ENCODE measurements at places on chromosomes 1 and 21. TPM values are rescaled to one million over a fixed set of nuclear protein-coding genes. Genes with fewer than 3 reads are reported as not detected.

GRCh38 chr1:231317306-231318014 is 20.2 kb downstream of the EXOC8 start:
- DNase-seq, result no peak

GRCh38 chr21:15130751-15131150 is 66.0 kb upstream of the NRIP1 start:
- DNase-seq, result no peak

Gene ATP6V1G3
- polyA plus RNA-seq, result 5.0 TPM

Gene OR10J4
- not detected for polyA plus RNA-seq

- no peak for DNase-seq
These were observed 18.2 kb downstream of the CTH start for GRCh38 chr1:70429219-70429618.

Gene SPAG17
- 4.1 TPM for polyA plus RNA-seq

DNA sequence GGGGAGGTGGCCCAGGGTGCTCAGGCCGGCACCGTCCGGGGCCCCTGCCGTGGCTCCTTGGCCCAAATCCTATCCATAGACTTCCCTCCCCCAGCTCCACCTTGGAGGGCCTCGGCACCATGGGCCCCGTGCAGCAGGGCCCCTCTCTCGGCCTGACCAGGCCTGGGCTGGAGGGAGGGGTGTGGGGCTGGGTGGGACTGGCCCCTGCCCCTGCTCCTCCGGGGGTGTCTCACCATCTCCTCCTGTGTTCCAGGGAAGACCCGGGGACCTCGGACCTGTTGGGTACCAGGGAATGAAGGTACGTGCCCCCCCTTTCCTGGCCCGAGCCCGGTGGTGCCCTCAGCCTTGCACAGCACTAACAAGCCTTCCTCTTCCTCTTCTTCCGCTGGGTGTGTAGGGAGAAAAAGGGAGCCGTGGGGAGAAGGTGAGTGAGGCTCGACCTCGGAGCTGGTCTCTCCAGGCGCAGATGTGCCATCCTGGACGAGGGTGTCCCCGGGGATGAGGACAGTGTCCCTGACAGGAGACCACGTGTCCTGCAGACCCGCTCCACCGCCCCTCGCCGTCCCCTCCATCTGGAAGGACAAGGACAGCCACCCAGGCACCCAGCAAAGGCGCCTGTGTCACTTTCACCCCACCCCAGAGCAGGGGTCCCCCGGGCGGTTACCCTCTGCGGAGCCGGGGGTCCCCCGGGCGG is 7.9 kb downstream of the COL6A1 start:
- no peak for DNase-seq

Gene SAMSN1
- 3.4 TPM for polyA plus RNA-seq

- DNase-seq, result no peak
These were observed 16.0 kb upstream of the MTARC2 start for GRCh38 chr1:220732137-220732536.

GRCh38 chr1:9068981-9069325 is 482 bp downstream of the SLC2A5 start:
- DNase-seq, result no peak

Gene SMIM1
- 26.2 TPM for polyA plus RNA-seq

GRCh38 chr1:155127967-155128754 is 485 bp downstream of the EFNA1 start:
- DNase-seq, result no peak

GRCh38 chr1:86082183-86082582 is 74.4 kb downstream of the COL24A1 start:
- DNase-seq, result no peak

DNA sequence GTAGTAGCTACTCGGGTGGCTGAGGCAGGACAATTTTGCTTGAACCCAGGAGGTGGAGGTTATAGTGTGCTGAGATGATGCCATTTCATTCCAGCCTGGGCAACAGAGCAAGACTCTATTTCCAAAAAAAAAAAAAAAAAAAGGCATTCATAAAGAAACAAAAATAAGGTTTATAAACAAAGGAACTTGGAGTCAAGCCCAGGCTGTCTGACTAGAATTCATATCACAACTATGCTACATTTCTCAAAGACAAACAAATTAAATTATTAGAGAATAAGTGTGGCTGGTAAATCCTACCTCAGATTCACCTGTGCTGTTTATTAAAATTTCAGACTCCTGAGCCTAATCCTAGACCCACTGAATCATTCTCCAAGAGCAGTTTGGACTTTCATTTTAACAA is 4.2 kb downstream of the GCLM start:
- no peak for DNase-seq

Gene C2CD2
- 20.0 TPM for polyA plus RNA-seq

Gene UMODL1
- polyA plus RNA-seq, result 0.05 TPM

- DNase-seq, result no peak
These were observed 143.5 kb upstream of the GORAB start for GRCh38 chr1:170388489-170388888.

DNA sequence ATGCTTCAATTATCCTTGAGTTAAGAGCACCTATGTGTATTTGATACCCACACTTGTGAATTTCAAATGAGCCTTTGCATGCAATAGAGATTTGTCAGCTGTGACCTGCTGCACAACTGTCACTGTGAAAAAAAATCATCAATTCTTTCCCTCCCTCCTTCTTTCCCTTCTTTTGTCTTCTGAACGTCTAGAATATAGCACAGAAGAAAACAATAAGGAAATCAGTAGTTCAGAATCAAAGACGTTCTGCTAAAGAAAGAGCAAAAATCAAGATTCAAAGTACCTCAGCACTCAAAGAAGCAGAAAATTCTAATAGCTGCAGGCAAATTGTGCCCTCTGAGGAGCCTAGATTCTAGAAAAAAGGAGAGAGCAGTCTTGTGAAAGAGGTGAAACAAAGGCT is 1.7 kb upstream of the FMN2 start:
- DNase-seq, result no peak

GRCh38 chr1:22665752-22666151 is 12.7 kb downstream of the C1QB start:
- DNase-seq, result no peak

Gene HAO2
- 107 TPM for polyA plus RNA-seq

Gene KISS1
- 0.70 TPM for polyA plus RNA-seq

- no peak for DNase-seq
These were observed 12.9 kb upstream of the ACTN2 start for GRCh38 chr1:236673289-236673919.

Gene CAPN8
- polyA plus RNA-seq, result 1.3 TPM

Gene NBPF6
- polyA plus RNA-seq, result not detected

DNA sequence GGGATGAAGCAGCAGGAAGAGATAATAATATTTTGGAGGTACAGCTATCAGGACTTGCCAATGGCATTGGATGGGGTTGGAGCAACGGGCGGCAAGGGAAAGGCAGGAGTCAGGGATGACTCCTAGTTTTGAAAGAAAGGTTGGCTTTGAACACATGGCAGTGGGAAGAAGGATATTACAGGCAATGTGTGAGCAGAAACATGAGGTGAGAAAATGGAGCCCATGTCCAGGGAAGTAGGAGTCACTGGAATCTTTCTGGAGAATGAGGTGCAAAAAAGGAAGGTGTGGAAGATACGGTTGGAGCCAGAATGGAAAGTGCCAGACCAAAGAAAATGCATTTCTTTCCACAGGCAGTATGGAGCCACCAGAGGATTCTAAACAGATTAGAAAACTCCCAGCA is 288.5 kb upstream of the KAZN start:
- DNase-seq, result no peak

Gene DAB1
- 6.0 TPM for polyA plus RNA-seq

DNA sequence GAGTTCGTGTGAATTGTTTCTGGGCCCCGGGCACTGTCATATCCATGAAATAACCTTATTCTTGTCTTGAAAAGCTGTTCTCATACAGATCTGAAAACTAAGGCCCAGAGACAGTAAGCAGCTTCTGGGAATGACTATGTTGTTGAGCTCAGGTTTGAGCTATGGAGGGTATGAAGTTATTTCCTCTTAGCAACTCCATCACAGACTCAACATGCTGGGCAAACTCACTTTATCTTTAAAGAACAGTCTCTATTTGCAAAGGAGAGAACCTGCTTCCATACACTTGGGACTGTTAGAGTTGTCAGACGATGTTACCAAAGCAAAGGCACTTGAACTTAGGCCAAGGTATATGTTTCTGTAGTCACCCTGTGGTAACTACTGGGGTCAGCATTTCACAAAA is 90.0 kb downstream of the GPR88 start:
- DNase-seq, result no peak

Gene SEMA6C
- 34.6 TPM for polyA plus RNA-seq

DNA sequence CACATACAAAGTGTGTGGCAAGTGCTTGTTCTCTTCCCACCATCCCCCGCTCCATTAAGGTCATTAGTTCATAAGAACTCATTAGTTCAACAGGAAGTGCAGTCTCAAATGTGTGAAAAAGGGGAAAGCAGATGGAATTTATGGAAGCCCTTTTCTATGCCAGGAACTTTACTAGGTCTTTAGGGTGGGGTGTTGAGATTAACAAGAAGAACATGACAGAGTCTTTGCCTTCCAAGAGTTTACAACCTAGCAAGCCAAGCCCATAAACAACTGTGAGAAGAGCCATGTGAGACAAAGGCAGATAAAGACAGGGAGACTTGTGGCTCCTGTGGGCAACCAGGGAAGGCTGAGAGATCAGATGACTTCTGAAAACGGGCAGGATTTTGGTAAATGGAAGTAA is 21.4 kb downstream of the PLEKHA6 start:
- no peak for DNase-seq

DNA sequence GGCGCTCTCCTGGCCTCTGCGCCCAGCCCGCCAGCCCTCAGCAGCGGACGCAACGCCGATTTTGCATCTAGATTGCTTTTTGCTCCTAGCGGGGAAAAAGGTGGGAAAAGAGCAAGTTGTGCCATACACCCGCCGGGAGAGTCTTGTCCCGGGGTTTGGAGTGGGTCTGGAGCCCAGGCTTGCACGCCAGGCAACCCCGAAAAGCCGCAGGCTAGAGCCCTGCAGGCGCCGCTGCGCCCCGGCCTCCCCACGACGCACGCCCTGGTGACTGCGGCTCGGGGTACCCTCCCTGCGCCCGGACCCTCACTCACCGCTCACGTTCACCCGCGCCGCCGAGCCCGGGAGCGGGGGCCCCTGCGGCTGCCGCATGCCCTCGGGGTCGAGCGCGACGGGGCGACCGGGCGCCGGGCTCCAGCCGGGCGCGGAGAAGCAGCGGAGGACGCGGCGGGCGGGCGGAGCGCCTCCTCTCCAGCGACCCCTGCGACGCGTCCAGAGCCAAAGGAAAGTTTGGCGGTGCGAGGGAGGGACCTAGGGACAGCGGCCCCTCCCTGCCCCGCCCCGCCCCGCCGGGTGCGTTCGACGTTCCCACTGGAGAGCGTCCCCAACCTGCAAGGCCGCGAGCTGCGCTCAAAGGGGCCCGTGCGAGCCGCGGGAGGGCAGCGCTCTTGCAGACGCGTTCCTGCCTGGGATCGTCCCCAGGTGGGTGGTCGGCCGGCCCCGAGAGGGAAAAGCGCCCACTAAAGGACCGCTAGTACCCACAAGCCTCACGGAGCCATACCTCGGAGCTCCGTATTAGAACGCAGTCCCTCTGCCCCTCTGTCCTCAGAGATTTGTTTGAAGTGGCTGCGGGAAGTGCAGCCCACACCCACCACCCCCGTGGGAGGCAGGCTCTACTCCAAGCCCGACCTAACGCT is at the start of gene LPAR3:
Gene LPAR3 (minus strand): TSS at position 502 of the 914 bp plus-strand sequence. CDS start 27,086 bp downstream, outside the sequence.
- DNase-seq, result no peak

GRCh38 chr21:27759091-27759659 is 792.3 kb upstream of the ADAMTS5 start:
- DNase-seq, result no peak

- no peak for DNase-seq
These were observed 636 bp downstream of the INTS3 start for GRCh38 chr1:153728305-153729066.

DNA sequence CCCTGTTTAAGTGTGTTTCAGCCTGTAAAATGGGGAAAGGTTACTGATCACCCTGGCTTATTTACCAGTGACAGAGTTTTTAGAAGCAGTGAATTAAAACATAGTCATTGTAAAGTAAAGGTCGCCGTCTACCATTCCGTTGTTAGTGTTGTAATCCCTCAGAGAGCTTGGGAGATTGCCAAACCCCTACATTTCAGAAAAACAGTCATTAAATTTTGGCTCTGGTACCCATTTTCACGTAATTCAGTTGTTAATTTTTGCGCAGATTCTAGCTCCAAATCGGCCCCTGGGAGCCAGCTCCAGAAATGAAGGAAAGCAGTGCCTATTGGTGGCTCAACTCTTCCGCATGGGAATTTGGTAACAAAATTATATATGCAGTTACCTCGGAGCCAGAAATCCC is 127.7 kb upstream of the AJAP1 start:
- no peak for DNase-seq

DNA sequence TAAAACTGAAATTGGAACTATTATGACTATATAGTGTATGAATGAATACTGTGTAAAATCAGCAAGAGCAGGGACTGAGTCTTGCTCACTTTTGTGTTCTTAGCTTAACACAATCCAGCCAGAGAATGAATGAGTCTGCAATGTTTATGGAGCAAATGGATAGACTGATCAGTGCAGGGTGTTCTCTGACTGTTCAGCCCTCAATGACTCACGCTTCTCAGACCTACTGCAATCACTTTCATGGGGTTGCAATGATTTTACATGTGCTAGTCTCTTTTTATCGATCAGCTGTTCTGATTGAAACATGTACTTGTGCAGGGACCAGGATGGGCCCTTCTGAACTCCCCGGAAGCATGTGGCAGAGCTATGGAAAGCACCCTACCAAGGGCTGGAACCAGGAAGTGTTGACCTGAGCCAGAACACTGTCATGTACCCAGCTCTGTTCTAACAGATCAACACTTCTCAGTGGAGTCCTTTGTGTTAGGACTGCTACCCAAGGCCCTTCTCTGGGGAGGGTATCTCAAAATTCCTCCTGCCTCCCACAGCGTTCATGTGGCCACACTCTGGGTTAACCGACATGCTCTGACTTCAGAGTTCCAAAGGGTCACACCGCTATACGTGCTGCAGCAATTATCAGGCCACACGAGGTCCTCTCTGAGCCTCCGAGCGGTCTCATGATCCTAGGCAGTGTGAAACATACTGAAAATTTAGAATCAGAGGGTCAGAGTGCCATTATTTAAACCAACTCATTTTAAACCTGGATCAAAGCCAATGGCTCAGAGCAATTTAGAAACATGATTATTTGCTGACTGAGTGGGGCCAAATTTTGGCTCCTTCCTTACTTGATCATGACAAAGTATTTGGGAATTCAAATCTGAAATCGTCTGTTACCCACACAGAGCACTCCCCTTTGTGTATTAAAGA is 35.2 kb downstream of the GRIK1 start:
- DNase-seq, result no peak

DNA sequence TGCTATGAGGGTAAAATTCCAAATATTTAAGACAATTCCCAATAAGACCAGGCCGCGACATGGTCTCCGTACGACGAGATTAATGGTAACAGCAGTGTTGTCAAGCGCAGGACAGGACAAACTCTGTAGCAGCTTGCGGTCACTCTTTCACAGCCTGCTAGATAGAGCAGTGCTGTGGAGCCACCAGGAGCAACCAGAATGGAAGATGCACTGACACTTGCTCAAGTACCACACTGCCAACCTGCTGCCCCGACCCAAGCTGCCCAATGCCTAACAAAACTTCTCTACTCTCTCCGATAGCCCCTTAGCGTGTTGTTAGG is 636 bp downstream of the WARS2 start:
- no peak for DNase-seq

DNA sequence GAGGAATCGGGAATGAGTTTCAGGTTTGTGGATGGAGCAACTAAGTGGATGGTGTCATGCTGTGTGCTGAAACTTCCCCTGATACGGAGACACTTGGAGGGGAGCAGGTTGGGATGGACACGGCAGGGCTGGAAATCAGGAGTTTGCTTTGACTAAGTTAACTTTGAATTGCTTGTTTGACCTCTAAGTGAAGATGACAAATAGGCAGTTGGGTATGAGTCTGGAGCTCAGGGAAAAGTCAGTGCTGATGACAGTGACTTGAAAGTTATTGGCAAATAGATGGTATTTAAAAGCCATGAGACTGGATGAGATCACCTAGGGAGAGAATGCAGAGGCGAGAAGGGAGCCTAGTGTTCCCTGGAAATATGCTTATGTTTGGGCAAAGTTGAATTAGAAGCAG is 12.8 kb upstream of the ZSCAN20 start:
- no peak for DNase-seq

Data from left renal cortex interstitium (tissue), 4 donors.